Retinal pigment epithelial cell (primary cell): ENCODE measurements at places on chromosomes 3 and 15.

- no peak for DNase-seq
Observed at GRCh38 chr3:192887047-192887446, 30.6 kb downstream of the MB21D2 start.

DNA sequence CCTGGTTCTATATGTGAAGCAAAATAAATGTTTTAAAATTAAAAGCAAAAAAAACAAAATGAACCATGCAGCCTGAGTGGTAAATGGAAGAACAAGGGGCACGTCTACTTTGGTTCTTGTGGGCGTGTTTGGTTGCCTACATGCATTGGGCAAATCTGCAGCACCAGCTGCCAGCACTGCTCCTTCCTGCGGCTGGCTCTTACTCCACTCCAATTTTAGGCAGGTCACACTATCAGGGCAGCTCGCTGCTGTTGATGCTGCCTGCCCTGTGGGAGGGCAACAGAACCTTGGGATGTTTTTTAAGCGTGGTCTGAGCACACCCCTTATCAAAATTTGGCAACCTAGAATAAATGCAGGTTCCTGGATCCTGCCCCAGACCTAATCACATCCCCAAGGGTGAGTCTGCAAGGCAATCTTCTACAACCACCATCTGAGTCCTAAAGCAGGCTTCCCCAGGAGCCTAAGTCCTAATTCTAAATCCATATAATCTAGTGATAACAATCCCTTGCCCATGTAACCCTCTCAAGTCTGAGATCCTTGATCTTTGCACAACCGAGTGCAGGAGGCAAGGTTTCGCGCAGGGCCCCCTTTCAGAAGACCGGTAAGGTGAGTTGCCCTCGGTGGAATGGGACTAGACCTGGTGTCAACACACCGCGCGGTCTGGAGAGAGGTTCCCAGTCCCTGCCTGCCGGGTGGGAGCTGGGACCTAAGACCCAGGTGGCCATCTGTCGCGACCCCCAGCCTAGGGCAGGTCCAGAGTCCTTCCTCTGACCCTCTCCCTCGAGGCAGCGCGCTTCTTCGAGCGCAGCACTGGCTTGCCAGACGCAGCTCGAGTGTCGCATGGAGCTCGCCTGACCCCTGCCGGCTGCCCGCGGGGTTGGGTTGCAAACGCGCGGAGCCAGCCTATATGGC is 15.9 kb downstream of the IVD start:
- DNase-seq: no peak

DNA sequence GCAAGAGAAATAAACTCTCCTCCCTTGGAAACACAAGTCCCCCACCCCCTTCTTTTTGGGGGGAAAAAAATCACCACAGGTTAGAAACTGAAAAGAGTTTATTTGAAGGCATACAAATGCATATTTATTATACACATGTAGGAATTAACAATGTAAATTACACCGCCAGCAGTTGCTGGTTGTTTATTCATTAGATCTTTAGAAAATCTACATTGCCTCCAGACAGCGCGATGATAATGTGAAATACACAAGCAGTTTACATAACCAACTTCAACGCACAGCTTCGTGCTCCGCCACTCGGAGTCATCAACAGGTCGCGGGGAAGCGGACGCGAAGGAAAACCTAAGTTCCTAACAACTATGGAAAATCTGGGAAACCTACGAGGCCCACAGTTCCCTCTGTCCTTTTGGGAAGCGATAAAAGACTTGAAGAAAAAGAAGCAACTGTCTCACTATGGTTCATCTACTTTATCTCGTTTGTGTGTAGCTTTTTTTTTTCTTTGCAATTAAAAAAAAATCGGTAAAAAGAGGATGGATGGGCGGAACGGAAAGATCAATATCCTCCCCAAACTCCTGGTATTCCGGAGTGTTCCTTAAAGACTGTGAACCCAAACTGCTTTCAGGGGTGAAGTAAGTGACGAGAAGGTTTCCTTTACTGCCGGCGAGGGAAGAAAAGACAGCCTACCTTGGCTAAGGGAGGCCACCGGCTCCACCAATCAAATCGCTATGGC is 8.4 kb upstream of the FOXB1 start:
- DNase-seq: no peak

GRCh38 chr15:39357480-39358268 is 223.2 kb upstream of the THBS1 start:
- DNase-seq: peak; percentile 26

GRCh38 chr3:100104817-100105413 is 9.4 kb downstream of the FILIP1L start:
- no peak for DNase-seq

- DNase-seq: no peak
Observed at GRCh38 chr3:8482960-8483665, 18.5 kb upstream of the LMCD1 start.

DNA sequence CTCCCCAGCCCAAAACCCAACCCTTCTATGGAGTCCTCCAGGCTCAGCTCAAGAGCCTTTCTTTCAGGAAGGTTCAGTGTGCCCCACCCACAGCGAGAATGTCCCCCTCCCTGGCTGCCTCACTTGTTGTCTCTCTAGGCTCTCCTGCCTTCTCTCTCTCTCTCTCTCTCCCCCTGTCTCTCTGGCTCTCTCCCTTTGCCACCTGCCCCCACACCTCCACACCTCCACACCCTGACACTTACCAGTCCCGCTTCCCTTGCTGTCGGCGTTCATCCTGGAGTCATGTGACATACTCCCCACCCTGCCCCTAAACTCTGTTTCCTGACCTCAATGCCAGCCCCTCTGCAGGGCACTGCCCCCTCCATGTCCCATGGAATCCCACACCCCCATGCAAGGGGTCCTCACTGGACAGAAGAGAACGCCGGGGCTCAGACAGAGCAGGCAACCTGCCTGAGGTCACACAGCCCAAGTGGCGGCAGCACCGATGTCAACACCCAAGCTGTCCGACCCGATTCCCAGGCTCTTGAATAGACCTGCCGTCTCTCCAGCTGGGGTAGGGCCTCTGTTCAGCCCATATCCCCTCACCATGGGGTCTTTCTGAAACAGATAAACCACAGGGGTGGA is 28.5 kb upstream of the SLC6A6 start:
- DNase-seq: no peak

- peak; percentile 85 for DNase-seq
Observed at GRCh38 chr3:182241766-182242488, 530.2 kb downstream of the SOX2 start.

DNA sequence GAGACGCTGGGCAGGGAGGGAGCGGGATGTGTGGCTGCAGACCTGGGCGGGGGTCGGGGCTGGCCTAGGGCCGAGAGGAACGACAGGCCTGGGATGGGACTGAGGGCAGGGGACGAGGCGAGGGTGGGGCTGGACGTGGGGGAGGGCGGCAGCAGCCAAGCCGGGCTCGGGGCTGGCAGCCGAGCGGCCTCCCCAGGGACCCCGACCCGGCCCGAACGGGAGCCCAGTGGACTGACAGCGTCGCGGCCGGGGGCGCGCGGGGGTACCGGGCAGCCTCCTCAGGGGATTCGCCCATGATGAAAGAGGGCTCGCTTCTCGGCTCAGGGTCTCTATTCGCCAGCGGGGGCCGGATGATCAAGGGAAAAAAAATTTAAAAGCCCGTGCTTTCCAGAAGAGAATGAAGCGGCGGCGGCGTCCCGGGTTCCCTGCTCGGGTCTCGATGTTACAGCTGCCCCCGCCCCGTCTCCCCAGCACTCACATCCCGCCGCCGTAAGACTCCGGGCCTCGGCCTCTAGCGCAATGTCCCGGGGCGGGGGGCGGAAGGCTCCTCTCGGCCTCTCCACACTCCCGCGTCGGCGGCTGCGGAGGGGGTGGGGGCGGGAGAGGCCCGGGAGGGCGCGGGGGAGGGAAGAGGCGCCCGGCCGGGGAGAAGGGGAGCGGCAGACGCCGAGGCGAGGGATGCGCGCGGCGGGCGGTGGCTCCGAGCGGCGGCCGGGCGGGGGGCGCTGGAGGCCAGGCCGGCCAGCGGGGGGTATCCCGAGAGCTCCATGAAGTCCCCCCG is 4.3 kb downstream of the PTH1R start:
- no peak for DNase-seq

GRCh38 chr15:52359722-52360121 is 64.1 kb upstream of the MYO5C start:
- DNase-seq: no peak

GRCh38 chr3:115958526-115958925 is 335.2 kb downstream of the GAP43 start:
- no peak for DNase-seq

DNA sequence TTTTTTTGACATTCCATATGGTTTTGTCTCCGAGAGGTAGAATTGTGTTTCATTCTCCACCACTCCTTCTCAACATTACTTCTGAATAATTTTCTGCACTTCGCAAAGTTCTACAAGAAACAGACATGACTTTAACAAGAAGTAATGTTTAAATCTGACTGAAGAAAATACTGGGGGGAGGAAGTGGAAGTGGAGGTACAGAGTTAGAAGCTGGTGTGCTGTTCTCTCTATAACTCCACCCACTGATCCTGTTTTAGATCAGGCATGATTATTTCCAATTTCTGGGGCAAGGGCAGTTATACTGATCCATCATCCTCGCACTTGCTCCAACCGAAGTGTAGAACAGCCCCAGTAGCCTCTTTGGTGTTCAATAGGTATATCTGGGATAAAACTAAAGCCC is 9.2 kb upstream of the MCCC1 start:
- no peak for DNase-seq

GRCh38 chr3:12601072-12601471 is 44.2 kb downstream of the MKRN2 start:
- DNase-seq: no peak

- DNase-seq: no peak
Observed at GRCh38 chr3:160564949-160565441, 376 bp downstream of the KPNA4 start.

DNA sequence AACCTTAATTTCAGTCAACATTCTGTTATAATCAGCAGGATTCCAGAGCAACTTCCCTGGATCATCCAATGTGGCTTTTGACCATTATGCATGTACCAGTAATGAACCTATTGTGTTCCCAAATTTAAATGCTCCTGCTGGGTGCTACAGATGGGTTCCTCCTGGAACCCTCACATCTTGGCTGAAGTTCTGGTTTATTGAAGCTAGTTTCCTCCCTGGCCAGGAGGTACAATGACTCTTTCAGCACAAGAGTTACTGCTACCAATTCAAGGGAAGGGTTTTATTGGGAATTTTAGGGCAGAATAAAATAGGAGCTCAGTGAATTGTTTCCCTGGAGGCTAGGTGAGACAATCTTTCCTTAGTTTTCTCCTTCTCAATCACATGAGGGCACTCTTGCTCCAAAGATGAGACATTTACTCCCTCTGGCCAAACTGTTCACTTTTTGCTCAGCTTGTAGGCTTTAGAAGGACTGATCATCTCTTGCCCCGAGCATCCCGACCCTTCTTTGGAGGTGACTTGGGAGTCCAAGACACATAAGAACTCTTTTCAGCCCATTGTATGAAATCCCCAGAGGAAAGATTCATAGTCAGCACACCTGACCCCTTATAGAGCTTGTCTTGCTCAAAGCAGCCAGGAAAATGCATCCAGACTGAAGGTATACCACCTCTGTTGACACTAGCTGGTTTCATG is 8.8 kb upstream of the NPHP3 start:
- no peak for DNase-seq

DNA sequence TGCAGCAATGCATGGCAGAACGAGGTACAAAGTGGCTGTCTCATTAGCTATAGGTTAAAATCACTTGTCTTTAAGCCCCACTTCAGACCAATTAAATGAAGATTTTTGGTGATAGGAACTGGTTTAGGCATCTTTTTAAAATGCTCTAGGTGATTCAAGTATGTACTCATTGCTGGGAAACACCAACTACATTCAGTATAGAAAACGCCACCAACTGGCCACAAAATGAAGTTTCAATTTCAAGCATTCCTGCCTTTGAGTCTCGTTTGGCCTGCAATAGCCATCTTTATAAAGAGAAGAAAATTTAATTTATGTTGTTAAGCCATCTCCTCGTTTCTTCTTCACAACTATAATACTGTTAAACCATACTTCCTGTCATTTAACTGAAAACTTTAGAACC is 587.9 kb downstream of the GBE1 start:
- DNase-seq: no peak

DNA sequence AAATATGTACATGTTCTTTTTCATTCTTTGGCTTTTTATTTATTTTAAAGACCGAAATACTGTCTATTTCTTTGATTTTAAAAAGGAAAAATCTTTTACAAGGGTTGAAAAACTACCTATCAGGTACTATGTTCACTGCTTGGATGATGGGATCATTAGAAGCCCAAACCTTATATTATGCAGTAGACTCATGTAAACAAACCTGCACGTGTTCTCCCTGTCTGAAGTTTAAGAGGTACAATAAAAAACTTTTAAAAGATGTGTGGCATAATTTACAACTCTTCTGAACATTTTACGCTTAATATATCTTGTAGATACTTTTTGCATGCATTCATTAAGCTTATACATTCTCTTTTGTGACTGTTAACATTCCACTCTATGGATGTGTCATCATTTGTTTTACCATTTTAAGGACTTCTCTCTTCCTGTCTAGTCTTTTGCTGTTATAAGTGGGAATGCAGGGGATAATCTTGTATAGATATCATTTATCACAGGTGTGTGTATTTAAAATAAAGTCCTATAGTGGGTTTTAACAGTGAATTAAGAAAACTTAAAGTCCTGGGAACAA is 6.2 kb downstream of the MGA start:
- DNase-seq: no peak

DNA sequence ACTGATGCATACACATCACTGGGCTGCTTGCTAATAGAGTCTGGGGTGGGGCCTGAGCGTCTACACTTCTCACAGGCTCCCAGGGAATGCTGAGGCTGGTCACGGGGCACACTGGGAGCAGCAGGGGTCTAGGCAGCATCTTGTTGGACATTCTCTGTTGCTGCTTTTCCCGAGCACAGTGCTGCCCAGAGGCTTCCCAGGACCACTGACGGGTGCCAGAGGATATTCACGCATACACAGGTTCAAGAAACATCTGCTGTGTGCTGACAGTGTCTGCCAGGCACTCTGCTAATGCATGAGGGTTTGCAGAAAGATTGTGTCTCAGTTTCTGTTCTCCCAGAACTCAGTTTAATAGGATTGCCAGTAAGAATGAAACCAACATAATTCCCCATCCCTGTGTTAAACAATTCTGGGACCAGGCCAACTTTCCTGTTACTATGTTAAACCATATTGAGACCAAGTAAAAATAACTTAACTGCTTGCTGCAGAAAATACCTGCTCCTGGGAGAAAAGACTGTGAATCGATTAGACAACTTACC is 23.9 kb upstream of the BCL2L10 start:
- DNase-seq: peak; percentile 67

DNA sequence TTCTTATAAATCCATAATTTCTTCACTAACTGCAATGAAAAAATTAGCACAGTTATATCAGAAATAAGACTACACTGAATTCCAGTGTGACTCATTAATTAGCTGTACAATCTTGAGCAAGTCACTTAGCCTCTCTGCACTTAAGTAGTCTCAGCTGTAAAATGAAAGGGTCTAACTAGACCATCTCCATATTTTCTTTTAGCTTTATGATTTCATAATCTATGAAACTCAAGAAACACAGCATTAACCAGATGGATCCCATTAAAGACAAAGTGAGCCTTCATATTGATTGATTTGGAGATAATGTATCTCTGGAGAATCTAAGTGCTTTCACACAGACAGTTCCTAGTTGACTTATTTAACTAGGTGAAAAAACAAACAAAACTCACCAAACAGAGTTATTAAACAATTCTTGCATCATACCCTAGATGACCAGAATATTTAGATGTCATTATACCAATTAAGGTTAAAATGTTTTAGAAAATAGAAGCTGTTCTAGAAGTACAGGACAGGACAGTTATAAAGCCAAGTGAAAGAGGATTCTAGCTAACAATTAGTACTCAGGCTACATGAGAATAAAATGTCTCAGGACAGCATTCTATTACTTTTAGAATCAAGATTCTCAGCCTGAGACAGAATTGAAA is 11.2 kb downstream of the CSNK1G1 start:
- DNase-seq: no peak
